ENCODE measurements at places on chromosomes 12 and 14. TPM values are rescaled to one million over a fixed set of nuclear protein-coding genes. Genes with fewer than 3 reads are reported as not detected.

SLC10A1 gene
- not detected for total RNA-seq

RNU4-1 gene
- under 0.01 TPM for total RNA-seq

CNTN1 gene
- 15.2 TPM for total RNA-seq

ERH gene
- total RNA-seq: 77.8 TPM

NPFF gene
- not detected for total RNA-seq

C14orf132 gene
- total RNA-seq: 12.0 TPM

MMP19 gene
- 21.6 TPM for total RNA-seq

PRKD1 gene
- total RNA-seq: 11.8 TPM

P2RX2 gene
- total RNA-seq: not detected

PLEK2 gene
- total RNA-seq: 4.4 TPM

TMBIM6 gene
- total RNA-seq: 240 TPM

NGB gene
- 1.7 TPM for total RNA-seq

RAB21 gene
- 21.1 TPM for total RNA-seq

USP30 gene
- total RNA-seq: 15.5 TPM

DNA sequence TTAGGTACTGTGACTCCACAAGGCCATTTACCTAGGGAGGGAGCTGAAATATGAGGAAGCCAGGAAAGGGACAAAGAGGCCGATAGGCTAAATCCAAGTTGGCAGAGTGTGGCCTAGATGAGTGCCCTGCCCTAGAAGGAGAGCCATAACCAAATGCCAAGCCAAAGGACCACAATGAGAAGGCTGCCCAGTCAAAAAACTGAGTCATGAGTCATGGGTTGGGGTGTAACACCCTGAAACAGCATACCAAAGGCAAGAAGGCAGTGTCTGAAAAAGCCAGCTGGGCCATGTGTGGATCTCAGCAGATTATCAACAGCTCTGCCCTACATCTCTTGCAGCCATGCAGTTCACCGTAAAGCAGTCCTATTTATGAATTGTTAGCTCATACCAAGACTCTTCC lies 171.7 kb downstream of the PHLDA1 start:
- DNase-seq: no peak

DNA sequence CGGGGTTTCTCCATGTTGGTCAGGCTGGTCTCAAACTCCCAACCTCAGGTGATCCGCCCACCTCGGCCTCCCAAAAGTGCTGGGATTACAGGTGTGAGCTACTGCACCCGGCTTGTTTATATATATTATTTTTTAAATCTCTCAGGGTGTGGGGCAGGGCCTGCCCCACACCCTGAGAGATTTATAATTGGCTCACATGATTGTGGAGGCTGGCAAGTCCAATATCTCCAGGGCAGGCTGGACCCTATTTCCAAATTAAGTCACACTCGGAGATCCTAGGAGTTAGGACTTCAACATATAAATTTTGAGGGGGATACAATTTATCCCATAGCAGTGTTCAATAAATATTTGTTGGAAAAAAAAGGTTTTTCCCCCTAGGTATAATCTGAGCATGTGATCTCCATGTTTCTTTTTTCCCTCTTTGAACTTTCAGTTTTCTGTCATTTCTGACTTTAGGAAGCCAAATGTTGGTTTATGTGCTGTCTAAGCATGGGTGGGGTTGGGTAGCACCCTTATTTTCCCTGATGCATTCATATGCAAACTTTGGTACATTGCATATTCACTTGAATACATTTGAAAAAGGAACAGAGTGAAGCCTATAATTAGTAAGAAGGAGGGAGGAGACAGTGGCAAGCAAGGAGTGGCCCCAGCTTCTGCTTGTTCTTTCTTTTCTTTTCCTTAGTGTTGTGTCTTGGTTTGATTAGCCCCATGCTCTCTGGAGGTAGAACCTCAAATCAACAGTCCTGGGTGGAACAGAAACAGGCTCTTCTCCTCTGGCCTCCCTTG lies 8.7 kb upstream of the A2ML1 start:
- DNase-seq: no peak

- no peak for DNase-seq
These were observed 266.2 kb upstream of the PELI2 start for GRCh38 chr14:55851961-55852360.

GRCh38 chr14:94979891-94980290 lies 177.4 kb downstream of the DICER1 start:
- DNase-seq: no peak

- no peak for DNase-seq
These were observed 2.0 kb upstream of the MDM1 start for GRCh38 chr12:68334132-68334531.

GRCh38 chr14:100104523-100105300 lies 39.5 kb downstream of the EVL start:
- DNase-seq: no peak

GRCh38 chr12:78191611-78192010 lies 360.9 kb downstream of the NAV3 start:
- DNase-seq: no peak

- DNase-seq: no peak
These were observed 121.2 kb downstream of the METTL25 start for GRCh38 chr12:82479511-82479910.

DNA sequence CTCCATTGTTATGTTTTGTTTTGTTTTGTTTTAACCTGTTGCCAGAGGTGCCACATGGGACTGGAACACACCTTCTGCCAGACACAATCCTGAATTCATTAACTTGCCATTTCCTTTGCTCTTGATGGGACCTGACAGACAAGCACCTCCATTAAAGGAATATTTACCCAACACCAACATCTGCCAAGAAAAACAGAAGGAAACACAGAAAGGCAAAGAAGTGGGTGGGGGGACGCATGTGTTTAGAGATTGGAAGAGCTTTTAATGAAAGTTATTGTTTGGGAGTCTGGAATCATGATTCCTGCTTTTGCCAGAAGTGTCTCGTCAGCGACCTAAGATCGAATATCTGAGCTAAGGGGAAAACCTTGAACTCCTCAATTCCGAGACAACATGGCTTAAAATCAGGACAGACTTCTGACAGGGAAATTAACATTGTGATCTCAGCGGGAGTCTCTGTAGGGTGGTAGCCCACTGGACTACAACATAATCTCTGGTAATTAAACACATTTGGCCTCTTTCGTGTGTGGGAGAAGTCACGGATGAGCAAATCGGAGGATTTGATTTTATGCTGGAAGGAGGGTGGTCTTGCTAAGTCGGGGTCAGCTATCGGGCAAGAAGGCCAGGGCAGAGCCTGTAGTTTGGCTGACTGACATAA lies 210.4 kb upstream of the FAR2 start:
- no peak for DNase-seq

DNA sequence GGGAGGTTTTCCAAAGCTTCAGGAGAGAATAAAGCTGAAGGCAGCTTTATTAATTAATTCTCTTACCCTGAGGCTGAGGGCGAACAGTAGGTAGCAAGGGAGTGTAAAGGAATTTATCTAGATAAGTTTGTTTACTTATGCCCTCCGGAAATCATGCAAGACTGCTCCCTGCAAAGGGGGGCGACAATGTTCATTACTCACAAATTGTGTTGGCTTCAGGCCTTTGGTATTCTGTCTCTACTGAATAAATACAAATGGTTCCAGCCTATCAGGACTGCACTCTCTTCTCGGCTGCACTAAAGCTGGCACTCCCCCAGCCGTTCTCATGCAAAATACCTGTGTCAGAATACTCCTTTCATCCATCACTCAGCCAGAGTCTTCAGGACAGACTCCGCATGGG lies 120.8 kb downstream of the PPHLN1 start:
- no peak for DNase-seq

DNA sequence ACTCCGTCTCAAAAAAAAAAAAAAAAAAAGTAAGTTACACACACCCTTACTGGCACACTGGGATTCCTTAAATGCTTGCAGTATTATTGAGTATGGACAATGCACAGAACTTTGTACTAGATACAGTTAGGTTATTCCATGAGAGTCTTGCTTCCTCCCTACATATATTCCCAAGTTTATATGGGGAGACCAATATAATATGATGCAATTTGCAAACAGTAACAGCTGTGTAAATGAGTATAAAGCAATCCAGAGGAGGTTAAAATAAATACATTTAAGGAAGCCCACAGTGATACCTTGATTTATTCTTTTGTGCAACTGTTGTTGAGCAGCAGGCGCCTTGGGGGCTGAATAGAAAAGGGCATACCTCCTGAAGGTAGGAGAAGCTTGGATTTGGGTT lies 26.6 kb downstream of the RASSF3 start:
- no peak for DNase-seq

- DNase-seq: no peak
These were observed 336.0 kb upstream of the SOX5 start for GRCh38 chr12:24285448-24285847.

- no peak for DNase-seq
These were observed 107.3 kb upstream of the MDM1 start for GRCh38 chr12:68439368-68440045.

DNA sequence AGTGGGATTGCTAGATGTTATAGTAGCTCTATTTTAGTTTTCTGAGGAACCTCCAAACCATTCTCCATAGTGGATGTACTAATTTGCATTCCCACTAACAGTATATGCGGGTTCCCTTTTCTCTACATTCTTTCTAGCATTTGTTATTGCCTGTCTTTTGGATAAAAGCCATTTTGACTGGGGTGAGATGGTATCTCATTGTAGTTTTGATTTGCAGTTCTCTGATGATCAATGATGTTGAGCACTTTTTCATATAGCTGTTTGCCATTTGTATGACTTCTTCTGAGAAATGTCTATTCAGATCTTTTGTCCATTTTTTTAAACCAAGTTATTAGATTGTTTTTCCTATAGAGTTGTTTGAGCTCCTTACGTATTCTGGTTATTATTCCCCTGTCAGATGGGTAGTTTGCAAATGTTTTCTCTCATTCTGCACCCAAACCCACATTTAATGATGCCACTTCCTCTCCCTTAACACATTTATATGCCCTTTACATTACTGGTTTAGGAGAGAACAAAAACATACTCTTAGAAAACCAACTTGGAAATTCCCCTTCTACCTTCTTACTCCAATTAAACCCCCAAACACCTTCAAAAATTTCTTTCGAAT lies 48.2 kb downstream of the NELL2 start:
- DNase-seq: no peak

DNA sequence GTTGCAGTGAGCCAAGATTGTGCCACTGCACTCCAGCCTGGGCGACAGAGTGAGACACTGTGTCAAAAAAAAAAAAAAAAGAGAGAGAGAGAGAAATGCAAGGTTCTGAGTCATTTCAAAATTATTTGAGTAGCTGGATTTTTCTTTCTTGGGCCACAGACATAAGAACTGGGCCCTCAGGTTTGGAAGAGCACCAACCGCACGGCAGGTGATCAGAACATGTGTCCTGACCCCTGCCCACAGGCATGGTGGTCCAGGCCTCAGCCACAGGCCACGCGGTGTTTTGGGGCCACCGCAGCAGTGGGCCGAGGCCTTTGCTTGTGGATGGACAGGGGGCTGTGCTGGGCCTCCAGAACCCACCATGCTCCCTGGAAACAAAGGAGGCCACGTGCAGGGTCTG lies 126.7 kb downstream of the CALM1 start:
- DNase-seq: no peak

GRCh38 chr12:11564984-11565651 lies 84.4 kb upstream of the ETV6 start:
- DNase-seq: no peak

DNA sequence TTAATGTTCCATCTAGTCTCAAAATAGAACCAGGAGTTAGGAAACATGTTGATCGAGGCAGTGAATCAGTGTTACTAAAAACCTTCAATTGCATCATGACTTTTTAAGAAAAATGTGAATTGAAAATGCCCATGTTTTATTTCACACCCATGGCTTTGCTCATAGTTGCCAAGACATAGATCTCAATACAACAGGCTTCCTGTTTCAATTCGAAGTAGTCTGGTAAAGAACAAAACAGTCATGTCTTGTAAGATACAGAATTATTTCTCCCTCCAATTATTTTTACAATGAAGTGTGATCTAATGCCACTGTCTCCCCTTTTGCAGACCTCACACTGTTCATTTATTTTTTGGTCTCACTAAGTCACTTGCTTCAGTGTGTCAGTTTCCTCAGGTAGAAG lies 44.6 kb upstream of the FAR2 start:
- DNase-seq: no peak

DNA sequence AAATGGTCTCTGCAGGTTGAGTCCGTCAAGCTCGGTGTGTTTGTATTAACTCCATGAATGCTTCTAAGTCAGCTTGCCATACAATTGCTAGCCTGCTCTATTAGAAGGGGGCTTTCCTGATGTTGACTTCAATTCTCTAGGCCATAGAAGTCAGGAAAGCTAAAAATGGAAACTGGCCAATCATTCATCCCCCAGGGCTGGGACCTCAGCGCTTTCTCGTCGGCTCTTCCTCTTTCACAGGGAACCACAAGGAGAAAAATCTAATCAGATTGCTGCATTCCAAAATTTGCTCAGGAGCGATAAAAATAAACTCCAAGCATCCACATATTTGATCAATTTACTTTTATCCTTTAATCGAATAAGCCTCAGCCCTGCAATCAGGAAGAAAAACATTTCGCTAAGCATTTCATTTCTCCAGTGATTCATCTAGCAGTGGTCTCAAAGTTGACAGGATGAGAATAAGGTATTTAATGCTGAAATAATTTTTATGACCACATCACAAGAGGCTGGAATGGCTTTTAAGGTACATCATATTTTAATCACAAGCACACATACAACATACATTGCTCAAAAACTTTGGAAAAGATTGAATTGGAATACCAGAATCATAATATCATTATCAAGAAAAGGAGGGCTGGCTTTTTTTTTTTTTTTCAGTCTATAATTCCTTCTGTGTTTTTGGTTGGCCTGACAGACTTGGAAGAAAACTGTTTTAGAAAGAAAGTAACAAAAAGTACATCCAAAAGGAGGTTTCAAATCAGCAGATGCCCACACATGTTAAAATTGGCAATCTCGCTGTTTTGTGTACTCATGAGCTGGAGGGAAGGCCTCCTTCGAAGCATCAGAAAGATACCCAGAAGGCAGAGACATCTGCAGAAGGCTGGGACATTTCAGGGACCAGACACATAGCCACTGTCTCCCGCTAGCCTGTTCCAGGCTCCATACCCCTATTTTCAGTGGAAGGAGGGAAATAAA lies 316.3 kb downstream of the NUAK1 start:
- no peak for DNase-seq

DNA sequence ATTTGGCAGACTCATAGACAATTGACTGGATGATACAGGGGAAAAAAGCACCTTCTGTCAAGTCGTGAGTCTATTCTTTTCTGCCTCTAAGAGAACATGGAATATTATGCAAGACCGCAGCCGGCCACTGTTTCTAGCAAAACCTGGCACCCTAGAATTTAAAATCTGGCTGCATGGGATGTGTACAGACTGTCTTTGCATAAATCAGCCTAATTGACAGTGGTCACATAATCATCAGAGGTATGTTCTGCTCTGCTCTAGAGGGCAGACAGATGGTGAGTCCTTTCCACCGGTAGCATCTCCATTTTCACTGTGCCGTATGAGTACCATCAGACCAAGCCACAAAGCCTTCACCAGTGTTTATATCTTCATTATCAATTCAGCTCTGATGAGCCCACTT lies 80.6 kb downstream of the KCNK10 start:
- no peak for DNase-seq

GRCh38 chr14:51335531-51335930 lies 95.5 kb downstream of the TMX1 start:
- no peak for DNase-seq

DNA sequence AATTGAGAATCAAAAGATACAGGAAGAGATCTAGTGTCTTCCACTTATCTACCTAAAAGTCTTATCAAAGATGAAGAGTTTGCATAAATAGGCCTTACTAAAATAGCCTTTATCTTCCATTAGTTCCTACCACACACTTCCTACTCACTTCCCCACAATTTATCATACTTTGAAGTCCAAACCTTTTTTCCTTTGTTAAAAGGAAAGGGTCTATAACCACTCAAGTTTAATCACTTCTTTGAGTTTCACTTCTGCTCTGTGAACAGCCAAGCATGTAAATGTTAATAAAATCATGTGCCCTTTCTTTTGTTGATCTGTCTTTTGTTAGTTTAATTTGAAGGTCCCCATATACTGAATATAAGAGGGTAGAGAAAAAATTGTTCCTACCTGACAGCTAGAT lies 114.5 kb downstream of the PHLDA1 start:
- DNase-seq: no peak

All from vagina (tissue), 2 donors.